ENCODE measurements at places on chromosomes 6 and 20.

DNA sequence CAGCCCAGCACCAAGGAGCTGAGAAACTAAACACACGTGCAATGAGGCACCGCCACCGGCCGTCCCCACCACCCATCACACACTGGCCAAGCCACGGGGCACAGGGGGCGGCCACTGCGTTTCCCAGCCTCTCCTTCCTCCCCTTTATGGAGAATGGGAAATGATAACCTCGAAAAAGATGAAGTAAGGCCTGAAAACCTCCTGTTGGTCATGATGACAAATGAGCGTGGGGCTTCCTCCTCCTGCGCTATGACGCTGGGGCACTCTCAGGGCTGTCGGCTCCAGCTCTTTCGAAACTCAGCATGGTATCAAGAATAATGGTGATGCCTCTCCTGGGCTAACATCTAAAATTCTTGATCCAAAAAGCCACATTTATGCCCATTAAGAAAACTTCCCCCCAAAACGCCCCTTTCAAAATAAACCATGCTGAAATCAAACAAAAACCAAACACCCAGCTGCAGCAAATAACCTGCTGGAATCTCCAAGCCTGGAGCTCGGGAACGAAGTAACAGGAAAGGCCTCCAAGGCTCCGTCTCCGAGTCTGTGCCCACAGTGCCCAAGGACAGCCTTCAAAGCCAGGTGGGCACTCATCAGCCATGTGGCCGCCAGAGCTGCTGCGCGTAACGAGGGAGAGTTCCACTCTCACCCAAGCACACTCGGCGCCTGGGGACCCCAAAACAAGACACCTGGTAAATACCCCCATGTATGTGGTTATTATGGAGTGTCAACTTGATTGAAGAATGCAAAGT, 50.0 kb downstream of the TAF4 start:
- DNase-seq: no peak

GRCh38 chr6:131756039-131756438, 45.2 kb upstream of the CTAGE9 start:
- no peak for DNase-seq

GRCh38 chr6:128363020-128363813, 157.2 kb downstream of the PTPRK start:
- DNase-seq: no peak

GRCh38 chr6:37244430-37245310, 12.9 kb upstream of the TBC1D22B start:
- DNase-seq: no peak

GRCh38 chr20:48332555-48332954, 495.2 kb downstream of the PREX1 start:
- no peak for DNase-seq

DNA sequence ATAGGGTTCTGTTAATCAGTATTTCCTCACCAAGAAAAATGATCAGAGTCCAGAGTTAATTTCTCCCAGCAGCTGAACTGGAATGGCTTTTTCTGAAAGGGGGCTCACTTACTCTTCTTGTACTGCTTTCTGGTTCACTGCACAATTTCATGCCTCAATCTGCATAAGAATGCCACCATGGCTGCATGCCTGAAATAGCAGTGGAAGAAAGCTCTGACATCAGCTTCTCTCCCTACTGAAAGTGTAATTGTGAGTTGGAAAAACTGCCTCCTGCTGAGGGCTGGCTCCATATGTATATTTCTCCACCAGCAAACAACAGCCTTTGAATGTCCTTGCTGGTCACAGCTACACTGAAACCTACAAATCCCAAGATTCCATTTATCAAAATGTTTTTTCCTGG, 1027.2 kb upstream of the GJE1 start:
- no peak for DNase-seq

DNA sequence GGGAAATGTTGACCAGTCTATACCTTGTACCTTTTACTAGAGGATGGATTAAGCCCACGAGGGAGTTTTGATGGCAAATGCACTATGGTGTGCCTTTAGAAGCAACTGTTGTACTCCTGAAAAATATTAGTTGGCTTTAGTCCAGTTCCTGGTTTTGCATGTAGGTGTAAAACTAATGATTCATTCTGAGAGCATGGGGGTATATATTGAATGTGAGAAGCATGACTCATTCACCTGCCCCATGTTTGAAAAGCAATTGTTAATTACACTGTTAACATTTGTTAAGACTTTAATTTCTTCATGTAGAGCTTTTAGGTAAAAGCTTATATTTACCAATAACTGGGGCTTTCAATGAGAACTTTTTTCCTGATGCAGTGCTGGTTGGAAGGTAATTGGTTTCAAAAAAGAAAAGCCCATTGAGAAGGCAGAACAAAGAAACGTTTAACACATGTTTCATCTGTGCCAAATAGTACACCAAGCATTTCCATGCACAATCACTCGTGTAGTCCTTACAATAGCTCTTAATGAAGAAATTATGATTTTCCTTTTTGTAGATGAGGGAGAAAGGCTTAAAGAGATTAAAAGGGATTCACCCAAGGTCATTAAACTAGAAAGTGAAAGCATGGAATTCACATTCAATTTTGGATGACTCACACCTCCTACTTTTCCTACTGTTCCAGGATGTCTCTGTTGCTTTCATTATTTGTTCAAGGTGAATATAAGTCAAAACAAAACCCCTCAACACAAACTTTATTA, 134.1 kb downstream of the CCDC170 start:
- no peak for DNase-seq

DNA sequence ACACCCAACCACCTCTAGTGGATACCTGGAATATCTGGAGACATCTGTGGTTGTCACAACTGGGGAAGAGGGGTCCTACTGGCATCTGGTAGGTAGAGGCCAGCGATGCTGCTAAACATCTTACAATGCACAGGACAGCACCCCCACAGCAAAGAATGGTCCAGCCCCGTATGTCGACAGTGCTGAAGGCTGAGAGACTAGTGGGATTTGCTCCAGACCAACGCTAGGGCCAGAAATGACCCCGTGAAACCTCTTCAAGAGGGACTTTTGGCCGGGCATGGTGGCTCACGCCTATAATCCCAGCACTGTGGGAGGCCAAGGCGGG, 7.2 kb downstream of the PREX1 start:
- DNase-seq: no peak

GRCh38 chr6:156699017-156699421, 78.2 kb upstream of the ARID1B start:
- no peak for DNase-seq

DNA sequence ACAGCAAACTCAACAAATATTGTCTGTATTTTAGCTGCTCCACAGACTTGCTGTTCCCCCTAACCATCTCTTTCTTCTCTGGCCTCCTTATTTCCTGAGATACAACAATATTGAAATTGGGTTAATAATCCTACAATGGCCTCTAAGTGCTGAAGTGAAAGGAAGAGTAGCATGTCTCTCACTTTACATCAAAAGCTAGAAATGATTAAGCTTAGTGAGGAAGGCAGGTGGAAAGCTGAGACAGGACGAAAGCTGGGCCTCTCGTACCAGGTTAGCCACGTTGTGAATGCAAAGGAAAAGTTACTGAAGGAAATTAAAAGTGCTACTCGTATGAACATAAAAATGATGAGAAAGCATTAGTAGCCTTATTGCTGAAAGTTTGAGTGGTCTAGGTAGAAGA, 63.8 kb downstream of the ELOVL5 start:
- no peak for DNase-seq

- DNase-seq: no peak
These were observed 468.0 kb downstream of the UTRN start for GRCh38 chr6:144753023-144753705.

Measured in activated T-helper 1 cell treated with Interleukin-2 at 50 U/mL for 16 hours (primary cell).